ENCODE measurements at places on chromosomes 12 and 14.
A peak's percentile ranks its signal among the peaks of the same experiment; 100 is the strongest.

- DNase-seq: no peak
Measured at GRCh38 chr14:105069522-105069870, 4.3 kb upstream of the GPR132 start.

DNA sequence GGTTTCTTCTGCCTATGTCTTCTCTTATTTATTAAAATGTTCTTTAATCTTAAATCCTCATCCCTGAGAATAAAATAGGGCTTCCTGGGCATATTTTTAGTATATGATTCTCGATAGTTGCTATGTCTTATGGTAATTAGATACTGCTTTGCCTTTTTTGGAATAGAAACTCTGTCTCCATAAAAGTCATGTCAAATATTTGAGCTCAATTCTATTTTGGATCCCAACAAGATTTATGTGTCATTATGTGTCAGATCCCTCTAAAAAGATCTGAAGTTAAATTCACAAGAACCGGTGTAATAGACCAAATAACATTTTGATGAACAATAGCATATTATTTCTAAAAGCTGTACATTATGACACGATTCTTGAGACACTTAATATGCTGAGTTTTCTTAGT is 312.5 kb upstream of the PDE3A start:
- DNase-seq: no peak

GRCh38 chr12:65891987-65892481 is 67.8 kb downstream of the HMGA2 start:
- DNase-seq: no peak

DNA sequence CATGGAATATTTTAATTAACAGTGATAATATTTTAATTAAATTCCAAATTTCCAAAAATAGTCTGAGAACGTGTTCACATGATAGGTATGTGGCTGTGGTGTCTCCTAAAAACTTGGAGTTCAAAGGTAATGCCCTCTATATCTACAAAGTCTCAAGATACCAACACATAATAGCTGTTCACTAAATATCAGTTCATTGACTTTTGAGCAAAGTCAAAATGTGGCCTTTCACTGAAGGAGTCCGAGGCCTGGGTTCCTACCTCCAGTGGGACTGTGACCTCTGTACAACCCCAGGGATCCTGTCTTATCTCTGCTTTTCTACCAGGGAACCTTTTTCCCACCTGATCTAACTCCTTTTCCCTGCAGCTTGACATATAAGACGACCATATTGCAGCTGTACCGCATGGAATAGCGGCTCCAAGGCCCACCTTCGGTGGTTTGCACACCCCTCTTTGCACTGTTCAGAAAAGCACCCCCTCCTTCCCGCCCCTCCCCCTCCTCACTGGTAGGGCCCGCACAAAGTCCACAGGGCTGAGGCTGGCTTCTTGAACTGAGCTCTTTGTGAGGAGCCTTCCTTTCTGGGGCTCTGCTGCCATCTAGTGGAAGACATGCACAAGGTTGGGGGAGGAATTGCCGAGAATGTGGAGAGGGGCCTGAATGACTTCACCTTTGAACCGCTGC is 3.1 kb downstream of the CCND2 start:
- DNase-seq: peak; percentile 91

GRCh38 chr14:24058260-24058950 is 6.6 kb downstream of the CARMIL3 start:
- peak; percentile 70 for DNase-seq

DNA sequence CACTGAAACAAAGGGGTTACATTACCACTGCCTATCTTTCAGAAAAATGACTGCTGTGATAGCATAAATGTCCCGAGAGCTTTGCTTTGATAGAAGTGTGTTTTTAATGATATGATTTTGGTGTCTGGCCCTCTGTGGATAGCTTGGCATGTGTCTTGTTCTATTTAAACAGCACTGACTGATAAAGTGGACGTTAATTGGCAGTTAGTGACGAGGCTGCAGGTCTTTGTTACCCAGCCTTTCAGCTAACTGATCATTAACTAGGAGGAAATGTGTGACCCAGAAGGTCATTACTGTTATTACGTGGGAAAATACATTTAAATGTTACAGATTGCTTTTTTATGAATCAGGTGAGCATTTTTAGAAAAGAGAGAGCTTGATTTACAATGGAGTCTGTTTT is 428.3 kb downstream of the DIO2 start:
- DNase-seq: no peak

GRCh38 chr14:57319636-57320192 is 50.9 kb downstream of the AP5M1 start:
- no peak for DNase-seq

DNA sequence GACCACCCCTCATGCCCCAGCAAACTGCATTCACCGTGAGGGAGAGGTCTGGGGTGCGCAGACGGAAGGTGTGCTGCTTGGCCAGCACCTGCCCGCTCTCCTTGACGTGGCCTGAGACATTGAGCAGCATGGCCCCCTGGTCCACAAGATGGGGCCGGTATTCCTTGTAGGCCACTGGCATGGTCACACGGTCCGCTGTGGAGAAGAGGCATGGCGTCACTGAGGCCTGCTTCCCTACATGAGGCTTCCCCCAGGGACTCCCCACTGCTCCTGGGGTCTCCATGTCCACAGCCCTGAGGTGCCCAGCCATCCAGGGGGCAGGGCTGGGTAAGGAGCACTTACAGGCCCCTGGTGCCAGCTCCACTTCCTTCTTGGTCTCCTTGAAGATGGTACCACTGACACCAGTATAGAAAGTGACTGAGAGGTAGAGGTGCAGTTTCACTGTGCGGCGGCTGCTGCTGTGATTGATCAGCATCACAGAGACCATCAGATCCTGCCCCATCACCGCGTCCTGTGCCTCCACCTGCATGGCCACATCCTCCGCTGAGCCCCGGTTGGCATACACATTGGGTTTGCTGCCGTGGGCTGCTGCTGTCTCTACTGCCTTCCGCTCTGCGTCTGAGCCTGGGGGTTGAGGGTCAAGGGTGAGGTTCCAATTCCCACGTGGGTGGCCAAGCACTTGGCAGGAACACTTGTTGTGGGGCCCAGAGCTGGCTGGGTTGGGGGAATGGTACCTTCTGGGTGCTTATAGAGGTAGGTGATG is 8.2 kb downstream of the TGM1 start:
- DNase-seq: no peak

DNA sequence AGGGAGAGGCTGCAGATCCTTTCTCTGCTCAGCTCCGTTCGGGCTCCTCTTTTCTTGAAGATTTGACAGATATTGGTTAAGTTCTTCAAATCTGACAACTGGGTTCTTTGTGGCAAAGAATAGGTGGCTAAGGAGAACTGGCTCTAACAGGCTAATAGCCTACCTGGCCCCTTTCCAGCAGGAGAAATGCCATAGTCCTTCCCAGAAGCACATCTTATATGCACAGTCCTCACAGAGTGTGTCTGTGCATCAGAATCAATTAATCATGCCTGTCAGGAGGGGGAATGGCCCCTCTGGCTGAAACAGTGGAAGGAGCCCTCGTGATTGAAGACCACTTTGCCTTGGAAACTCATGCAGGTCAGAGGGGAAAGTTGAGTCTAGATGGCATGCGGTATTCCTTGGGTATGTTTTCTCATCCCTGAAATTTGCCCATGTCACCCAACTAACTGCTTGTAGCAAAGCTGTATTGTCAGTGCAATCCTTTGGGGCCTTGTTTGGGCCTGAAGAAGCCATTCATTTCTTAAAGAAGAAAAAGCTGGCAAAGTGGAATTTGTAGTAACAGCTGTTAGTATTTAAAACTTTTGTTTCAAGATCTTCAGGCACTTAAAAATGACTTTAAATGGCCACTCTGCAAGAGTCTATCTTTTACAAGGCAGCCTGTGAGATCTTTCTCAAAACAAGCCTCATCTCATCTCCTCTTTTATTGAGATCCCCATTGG is 251.5 kb downstream of the ZFP36L1 start:
- no peak for DNase-seq

- no peak for DNase-seq
Measured at GRCh38 chr12:77013091-77013490, 52.3 kb downstream of the E2F7 start.

DNA sequence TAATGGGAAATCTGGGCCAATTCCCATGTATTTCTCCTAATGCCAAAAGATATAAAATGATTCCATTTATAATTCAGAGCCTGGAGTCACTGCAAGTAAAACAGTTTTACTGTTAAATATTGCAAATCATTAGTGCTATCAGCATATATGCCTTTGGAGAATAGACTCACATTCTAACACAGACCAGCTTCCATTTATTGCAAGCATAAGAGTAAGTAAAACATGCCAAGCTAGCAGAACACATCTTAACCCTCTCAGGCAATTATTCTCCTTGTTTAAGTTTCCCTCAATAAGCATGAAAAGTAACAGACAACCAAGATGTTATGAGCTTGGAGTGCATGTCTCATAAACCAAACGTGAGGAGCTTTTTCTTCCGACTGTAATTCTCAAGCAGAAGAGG is 173.9 kb upstream of the GRIP1 start:
- DNase-seq: no peak

DNA sequence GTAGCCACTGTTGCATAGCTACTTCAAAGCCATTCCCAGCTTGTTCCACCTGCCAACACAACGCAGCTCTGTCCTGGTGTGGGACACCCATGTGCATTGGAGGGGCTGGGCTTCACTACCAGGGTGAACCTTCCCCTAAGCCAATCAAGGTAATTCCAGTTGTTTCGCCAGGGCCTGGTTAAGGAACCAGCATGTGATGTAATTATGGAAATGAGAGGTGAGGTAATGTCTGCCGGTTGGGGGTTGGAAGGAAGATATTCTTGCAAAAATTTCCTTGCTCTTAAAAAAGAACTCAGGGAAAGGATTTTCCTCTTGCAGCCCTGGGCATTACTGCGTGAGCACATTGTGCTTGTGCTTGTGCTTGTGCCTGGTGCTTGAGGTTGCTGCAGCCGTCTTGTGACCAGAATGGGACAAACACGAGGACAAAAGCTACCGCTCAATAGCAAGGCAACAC is 14.9 kb downstream of the TUBA1C start:
- DNase-seq: peak; percentile 54

DNA sequence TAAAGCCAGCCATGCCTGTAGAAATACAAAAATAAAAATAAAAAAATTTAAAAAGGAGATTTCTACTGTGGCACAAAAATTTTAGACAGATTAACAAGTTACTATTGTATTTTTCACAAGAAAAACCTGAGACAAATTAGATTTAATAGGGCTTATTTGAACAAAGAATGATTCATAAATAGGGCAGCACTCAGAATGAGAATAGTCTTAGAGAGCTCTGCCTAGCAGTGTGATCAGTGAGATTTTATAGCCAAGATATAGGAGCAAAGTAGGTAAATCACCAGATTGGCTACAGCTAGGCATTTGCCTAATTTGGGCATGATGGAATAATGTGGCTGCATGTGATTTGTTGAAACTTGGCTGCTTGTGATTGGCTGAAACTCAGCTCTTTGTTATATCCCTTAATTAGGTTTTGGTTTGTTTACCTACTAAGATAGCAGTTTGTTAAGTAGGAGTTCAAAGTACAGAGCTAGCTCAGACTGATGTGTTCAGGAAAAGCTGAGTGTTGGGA is 279.7 kb upstream of the TMTC1 start:
- DNase-seq: no peak

GRCh38 chr12:24661657-24662096 is 287.2 kb downstream of the BCAT1 start:
- peak; percentile 54 for DNase-seq

- no peak for DNase-seq
Measured at GRCh38 chr12:99442758-99443157, 204.8 kb upstream of the GARIN6 start.

- DNase-seq: peak; percentile 89
Measured at GRCh38 chr12:4272424-4273272, 914 bp upstream of the CCND2 start.

- DNase-seq: no peak
Measured at GRCh38 chr14:63426838-63427352, 108.2 kb upstream of the GPHB5 start.

DNA sequence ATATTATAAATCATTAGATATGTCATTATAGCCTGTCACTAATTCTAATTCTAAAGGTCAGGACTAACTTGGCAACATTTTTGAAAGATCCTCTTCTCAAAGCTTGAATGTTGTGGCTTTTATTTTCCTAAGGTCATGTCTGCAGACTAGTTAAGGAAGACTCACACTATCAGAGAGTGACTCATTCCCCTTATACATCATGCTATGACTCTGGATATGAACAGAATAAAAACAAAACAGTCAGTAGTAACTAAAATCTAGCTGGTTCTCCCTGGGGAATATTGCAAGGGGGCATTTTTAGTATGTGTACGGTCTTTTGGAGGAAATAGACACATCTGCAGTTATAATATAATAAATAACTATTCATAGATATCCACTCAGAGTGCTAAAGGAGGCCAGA is 170.6 kb downstream of the SLC2A13 start:
- no peak for DNase-seq

- peak; percentile 79 for DNase-seq
Measured at GRCh38 chr14:77133720-77134338, 7.8 kb downstream of the ZDHHC22 start.

- DNase-seq: no peak
Measured at GRCh38 chr12:110943373-110943772, 23.0 kb upstream of the MYL2 start.

DNA sequence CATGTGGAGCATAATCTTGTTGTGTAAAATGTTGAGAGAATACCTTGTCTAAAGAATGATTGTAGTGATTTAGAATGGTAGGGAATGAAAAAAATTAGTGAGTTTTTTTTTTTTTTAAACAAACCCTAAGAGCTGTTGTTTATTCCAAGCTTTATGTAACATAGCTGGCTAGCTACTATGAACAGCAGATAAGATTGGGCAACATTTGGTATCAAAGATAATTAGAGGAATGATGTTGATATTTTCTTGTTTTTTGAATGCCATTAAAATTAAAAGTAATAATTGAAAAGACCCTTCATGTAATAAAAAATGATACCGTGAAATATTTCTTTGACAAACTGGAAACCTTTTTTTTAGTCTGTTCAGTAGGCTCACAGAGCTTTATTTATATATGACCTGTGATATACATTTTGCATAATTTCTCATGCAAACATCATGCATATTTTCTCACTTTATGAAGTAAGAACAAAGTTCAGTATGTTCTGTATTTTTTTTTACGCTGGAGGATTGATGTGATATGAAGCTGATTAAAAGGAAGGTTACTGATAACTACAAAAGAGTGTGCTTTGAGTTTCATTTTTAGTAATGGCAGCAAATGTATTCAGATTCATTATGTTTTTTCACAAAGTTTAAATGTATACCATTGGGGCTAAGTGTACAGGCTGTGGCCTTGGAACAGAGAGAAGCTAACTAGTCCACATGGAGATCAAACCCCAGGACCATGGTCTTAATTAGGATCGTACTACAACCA is 8.1 kb downstream of the CPSF6 start:
- DNase-seq: no peak

GRCh38 chr14:83734431-83734830 is 1795.5 kb upstream of the FLRT2 start:
- DNase-seq: no peak

DNA sequence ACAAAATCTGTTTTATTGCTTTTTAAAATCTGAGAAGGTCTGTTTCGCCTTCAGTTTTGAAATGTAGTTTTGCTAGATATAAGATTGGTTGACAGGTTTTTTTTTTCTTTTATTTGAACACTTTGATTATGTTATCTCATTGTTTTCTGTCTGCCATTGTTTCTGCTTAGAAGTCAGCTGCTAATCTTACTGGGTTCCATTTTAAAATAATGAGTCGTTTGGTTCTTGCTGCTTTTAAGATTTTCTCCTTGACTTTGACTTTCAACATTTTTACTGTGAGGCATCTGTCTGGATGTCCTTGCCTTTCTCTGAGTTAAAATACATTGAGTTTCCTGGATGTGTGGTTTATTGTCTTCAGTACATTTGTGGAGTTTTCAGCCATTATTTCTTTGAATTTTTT is 56.7 kb downstream of the ADIPOR2 start:
- no peak for DNase-seq

- no peak for DNase-seq
Measured at GRCh38 chr14:84708865-84709264, 821.1 kb upstream of the FLRT2 start.
